ENCODE measurements at places on chromosomes 7 and 10.
A peak's percentile ranks its signal among the peaks of the same experiment; 100 is the strongest.

DNA sequence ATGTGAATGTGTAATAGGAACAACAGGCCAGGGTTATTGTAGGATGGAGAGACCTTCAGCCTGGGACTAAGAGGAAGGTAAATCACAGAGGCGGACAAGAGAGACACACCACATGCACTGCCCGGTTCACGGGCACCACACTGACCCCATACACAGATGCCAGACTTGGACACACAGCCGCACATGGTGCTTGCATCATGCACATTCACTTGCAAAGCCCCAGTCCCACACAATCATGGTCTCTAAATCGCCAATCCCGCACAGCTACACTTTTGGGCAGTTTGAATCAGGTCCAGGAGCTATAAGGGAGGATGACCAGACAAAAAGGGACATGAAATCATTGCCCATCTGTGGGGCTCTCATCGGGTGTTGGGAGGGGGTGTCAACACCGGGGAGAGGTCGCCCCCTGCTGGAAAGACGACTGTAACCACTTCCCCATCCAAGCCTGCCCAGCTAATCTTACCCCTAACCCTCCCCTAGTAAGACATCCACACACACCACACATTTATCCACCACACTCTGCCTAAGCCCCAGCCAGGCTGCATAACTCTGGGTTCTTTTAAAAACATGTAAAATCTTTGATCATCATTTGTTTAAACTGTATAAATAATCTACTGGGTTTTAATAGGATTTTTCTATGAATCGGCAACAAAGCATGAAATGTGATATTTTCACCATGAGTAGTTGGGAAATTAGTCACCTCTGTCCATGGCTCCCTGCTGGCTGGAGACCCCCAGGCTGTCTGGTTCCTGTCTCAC, 40.5 kb upstream of the SLF2 start:
- peak; percentile 71 for DNase-seq

DNA sequence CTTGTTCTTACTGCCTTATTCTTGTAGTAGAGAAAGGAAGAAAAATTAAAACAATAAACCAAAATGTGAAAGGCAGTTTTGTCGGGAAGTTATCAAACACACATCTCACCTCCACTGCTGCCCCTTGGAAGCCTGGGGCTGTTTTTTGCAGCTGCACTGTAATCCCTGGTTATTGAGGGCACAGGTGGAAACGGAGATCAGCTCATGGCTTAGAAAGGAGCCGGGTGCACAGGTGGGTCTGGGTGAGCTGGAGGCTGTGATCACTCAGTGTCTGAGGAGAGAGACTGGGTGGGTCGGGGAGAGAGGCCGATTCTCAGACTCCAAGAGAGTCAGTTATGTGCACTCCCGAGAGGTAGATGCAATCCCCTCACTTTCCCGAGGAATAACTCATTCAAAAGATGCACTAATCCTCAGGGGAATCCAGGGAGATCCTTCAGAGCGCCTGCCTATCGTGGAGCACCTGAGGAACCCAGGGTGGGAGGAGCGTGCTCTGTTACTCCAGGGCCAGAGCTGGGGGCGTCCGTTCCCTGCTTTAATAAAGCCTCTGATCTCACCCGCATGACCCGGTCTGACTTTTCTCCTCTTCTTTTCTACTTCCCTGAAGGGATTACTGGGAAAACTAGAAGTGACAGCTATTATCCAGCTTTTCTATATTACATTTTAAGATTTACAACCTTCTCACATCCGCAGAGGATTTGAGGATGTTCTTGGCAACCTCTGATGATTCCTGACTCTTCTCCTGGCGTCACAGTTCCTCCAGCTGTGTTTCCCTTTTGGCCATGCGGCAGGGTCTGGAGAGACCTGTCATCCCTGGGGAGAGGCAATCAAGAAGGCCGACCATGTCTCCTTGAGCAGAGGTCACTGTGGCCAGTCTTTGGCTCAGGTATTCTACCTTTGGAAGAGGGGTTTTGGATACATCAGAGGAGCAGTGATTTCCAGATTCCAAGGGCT, 82.1 kb downstream of the CAMK1D start:
- DNase-seq, result no peak

- no peak for DNase-seq
These were observed 5.1 kb downstream of the RAPGEF5 start for GRCh38 chr7:22351878-22352277.

GRCh38 chr10:103885617-103886016, 30.2 kb upstream of the SH3PXD2A start:
- no peak for DNase-seq

GRCh38 chr10:99569253-99569939, 36.7 kb downstream of the NKX2-3 start:
- DNase-seq, result no peak

DNA sequence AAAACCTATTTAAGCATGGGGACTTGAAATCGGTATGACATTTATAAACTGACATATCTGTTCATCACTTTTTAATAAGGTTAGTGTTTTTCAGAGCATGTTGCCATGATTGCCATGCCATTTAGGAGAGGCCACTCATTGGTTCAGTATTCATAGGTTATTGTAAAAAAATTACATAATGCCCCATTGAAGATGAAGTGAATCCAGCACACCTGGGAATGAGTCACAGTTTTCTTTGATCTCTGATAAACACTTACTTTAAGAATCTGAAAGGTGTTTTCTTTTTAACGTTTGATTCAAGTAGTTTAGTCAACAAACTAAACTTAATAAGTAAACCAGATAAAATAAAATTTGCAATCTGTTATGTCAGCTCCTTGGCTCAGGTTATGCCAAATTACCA, 278.3 kb downstream of the ARL4A start:
- no peak for DNase-seq

DNA sequence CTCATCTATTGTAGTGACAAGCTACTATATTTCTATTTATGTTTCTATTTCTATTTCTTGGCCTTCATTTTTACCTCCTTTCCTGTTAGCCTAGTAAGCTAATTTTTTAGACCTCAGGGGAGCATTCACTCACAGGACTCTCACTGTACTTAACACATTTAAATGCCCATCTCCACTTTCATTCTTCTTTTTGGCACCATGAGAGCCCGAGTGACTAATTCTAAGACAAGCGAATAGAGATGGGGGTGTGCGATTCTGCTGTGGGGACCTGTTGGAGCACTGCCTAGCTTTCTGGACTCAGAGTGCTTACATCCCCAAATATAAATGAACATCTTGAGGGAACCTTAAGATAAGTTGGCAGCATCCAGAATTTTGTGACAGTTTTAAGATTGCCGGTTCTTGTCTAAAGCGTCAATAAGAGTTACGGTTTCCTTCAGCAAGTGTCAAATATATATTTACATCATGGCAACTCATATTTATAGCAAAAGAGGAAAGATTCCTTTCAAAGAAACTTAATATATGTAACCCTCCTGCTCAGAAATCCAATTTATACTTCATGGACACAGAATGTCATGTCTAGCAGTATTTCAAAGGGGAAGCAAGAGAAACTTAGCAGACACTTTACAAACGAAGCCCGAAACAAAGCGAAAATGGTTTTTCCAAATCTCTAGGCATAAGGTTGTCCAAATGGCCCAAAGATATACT, 54.1 kb upstream of the AFAP1L2 start:
- DNase-seq, result no peak

- no peak for DNase-seq
These were observed 400.1 kb upstream of the ETV1 start for GRCh38 chr7:14389595-14389994.

DNA sequence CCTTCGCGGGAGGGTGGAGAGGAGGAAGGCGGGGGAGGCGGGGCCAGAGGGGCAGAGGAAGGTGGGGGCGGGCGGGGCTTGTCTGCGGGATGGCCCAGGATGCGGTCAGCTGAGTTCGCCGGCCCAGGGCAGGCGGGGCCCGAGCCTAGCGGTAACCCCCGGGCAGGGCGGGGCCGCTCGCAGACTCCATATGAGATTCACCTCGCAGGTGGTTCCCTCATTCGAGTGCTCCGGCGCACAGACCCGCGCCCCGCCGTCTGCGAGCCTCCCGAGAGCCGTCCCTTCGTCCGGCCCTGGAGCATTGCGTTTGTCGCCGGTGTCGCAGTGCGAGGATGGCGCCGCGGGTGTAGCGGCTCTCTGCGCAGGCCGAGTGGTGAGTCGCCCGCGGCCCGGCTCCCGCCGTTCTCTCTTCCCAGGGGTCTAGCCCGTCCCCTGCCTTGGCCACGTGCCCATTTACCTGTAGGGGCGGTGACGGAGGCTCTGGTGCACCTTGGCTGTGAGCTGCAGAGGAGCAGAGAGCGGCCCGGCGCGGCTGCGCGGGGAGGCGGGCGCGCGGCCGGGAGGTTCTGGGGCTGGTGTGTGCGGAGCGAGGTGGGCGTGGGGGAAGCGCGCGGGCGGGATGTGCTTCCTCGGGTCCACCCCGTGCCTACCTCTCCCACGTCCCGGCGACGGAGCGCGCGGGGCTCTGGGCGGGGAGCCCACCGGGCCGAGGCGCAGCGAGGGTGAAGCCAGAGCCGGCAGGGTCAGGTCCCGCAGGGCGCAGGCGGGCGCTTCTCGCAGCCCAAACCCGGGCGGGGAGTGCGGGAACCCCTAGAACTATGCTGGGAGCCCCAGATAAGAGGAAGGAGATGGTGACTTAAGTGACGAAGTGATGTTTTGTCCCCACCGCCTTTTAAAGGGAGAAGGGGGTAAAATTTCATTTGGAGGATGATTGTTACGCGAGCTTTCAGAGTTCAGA, at the start of gene UPP1:
Gene UPP1 (plus strand): TSS at position 220 of the 958 bp plus-strand sequence. CDS start 5,519 bp downstream, outside the sequence.
- DNase-seq, result no peak

GRCh38 chr7:158613481-158613880, 25.9 kb upstream of the PTPRN2 start:
- DNase-seq, result peak; percentile 85

- no peak for DNase-seq
These were observed 634 bp upstream of the OR9A4 start for GRCh38 chr7:141915565-141915964.

GRCh38 chr7:103541026-103541425, 95.0 kb upstream of the SLC26A5 start:
- no peak for DNase-seq

DNA sequence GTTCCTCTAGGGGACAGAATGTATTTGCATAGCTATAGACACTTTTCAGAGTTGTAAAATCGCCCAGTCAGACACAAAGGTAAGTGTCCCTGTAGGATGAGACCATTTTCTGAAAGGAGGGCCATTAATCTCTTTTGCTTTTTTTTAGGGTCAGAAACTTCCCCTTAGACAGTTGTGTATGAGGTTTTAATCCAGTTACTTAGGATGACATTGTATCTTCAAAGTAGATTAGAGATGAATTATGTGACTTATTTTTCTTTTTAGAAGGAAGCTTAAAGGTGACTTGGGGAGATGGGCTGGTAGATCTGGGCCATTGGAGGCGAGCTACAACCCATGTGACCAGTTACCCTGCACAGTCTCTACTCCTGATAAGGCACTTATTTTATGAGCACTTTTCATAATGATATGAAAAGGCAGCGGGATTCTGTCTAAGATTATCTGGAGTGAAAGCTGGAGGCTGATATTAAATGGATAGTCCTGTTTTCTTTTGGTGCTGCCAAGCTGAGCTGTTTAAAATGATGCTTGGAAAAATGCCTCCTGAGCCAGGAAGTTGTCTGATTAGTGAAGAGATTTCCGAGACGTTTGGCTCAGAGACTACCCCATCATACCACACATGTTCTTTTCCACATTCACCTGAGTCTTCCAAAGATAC, 264.3 kb downstream of the AUTS2 start:
- no peak for DNase-seq

GRCh38 chr10:131947631-131948347, 33.9 kb downstream of the BNIP3 start:
- DNase-seq, result no peak

DNA sequence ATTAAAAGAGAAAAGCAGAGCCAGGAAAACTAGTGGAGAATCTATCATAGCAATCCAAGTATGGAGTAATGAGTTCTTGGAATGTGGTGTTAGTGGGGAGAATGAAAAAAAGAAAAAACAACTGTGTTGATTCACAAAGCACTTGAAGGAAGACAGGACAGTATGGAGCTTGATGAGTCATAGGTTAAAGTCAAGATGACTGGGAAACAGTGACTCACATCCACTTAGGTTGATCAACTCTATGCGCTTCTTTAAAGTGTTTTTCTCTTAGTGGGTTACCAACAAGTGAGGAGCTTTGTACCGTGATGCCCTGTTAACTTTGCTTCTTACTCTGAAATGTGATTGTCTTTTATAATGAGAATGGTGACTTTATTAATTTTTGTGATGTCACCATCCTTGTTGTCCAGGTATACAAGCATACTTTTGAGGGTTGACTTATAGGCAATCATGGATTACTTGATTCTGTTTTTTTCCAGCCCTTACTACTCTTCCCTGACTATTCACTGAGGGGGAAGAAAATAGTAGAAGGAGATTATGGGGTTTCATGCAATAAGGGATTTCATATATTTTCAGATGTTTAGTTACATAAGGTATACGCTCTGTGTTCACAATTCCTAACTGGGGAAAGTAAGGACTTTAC, 32.1 kb upstream of the MDFIC start:
- no peak for DNase-seq

DNA sequence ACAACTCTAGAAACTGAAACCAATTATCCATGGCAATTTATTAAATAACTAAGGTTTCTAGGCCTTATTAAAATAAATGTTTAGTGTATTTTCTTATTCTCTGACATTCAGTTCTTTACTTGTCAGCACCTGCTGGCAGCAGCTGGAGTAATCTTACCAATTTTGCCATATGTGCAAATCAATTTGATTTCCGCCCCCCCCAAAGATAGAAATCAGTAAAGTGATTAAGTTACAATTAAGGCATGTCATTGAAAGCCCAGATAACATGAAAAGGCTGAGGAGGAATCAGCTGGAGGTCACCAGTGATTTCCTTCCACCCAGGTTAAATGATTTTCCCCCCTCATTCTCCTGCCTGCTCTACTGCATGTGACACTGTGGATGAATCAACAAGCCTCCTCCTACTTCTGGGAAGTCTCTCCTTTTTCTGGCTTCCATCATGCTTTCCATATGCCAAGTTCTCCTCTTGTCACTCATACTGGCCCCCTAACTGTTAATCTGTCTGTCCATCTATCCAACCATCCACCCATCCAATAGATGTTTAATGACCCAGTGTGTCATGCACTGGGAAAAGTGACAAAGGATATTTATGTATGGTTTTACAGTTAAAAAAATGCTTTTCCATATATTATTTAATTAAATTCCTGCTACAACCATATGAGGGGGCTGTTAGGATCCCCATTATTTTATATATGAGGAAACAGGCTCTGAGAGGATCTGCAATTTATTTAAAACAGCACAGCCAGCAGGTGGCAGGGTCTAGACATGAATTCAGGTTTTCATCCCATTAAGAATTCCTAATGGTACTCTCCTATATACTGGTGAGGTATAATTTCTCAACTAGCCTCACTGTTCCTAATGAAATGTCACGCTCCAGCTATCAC, 116.5 kb downstream of the ATXN7L1 start:
- peak; percentile 50 for DNase-seq

Measured in NAMALWA (cell line).